ENCODE measurements at places on chromosomes 2 and 18. TPM values are rescaled to one million over a fixed set of nuclear protein-coding genes. Genes with fewer than 3 reads are reported as not detected.

DNA sequence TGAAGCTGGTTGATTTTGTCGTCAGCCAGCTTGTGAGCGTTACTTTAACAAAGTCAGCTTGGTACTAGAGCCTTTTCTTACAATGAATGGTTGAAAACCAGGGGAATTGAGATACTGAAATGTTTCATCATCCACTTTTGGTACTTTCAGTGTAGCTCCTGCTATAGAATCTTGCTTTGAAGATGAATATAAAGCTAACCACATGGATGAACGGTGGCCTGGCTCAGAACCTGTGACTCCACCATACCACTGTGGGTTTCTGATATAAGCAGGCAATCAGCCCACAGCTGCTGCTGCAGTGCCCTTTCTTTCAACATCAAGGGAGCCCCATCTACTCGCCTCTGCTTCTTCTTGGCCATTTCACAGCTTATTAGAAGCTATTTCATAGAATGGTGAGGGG lies 53.2 kb upstream of the GPR45 start:
- no peak overlapping the region for H3K4me3 ChIP-seq
- H3K36me3 ChIP-seq: no peaks in the 10 kb centered on the region
- H3K4me1 ChIP-seq: no peaks in the 10 kb centered on the region
- H3K27ac ChIP-seq: no peak overlapping the region
- DNase-seq: no peak
- no peaks in the 10 kb centered on the region for H3K27me3 ChIP-seq

DNA sequence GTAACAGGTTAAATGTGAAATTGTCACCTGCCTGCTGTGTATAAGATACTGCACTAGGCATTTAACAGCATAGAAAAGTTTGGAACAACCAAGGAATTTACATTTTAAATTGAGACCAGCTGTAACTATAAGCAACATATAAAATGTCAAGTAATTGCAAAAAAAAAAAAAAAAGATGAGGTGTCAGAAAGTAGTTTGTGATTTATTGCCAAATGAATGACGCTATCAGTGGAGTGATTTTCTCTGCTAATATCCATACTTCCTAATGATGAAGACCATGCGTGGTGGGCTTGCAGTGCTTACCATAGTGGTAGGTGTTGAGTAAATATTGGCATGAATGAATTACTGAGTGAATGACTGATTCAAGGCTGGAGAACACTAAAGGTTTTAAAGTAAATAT lies 73.3 kb downstream of the OSBPL6 start:
- no peak overlapping the region for H3K4me3 ChIP-seq
- H3K36me3 ChIP-seq: no peaks in the 10 kb centered on the region
- no peaks in the 10 kb centered on the region for H3K4me1 ChIP-seq
- H3K27ac ChIP-seq: no peak overlapping the region
- H3K27me3 ChIP-seq: no peaks in the 10 kb centered on the region

DNA sequence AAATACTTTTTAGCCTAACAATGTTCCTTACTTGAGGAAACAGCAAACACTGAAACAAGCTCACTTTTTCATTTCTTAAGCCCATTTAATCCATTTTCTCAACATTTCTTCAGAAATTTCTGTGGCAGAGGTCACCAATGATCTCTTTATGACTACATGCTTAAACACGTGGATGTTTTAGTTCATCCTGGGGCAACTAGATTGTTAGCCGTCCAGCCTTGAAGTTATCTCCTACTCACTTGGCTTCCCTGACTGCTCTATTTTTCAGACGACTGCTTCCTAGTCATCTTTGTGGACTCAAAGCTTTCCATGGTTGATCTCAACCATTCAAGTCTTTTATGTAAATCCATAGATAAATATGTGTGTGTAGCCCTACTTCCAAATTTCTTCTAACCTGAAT lies 24.1 kb downstream of the CD302 start:
- no peak for DNase-seq
- no peaks in the 10 kb centered on the region for H3K27me3 ChIP-seq
- H3K27ac ChIP-seq: no peak overlapping the region
- no peaks in the 10 kb centered on the region for H3K36me3 ChIP-seq
- H3K4me3 ChIP-seq: no peak overlapping the region

- H3K4me1 ChIP-seq: peaks cover 10% of the 10 kb centered on the region
- H3K4me3 ChIP-seq: peak overlapping the region; percentile 35
- H3K36me3 ChIP-seq: no peaks in the 10 kb centered on the region
- peak overlapping the region; percentile 89 for H3K27ac ChIP-seq
Measured at GRCh38 chr18:9876867-9877654, 8.7 kb upstream of the TXNDC2 start.

DNA sequence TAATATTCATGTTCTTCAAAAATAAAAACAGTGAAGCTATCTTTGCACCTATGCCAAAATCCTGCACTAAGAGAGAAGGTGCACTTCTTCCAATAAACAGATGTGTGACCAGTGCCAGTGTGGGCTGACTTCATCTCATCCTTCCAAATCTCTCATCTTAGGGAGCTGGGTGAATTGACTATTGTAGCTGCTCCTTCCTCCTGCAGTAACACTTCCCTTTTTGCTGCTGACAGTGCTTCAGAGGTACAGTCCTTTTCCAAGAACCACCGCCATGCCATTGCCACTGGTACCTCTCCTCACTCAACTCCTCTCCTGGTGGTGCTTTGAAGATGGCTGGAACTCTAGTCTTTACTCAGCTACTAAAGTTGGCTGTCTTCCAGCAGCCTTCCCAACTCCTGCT lies 42.1 kb upstream of the ARHGAP25 start:
- no peak overlapping the region for H3K27ac ChIP-seq
- H3K36me3 ChIP-seq: no peaks in the 10 kb centered on the region

DNA sequence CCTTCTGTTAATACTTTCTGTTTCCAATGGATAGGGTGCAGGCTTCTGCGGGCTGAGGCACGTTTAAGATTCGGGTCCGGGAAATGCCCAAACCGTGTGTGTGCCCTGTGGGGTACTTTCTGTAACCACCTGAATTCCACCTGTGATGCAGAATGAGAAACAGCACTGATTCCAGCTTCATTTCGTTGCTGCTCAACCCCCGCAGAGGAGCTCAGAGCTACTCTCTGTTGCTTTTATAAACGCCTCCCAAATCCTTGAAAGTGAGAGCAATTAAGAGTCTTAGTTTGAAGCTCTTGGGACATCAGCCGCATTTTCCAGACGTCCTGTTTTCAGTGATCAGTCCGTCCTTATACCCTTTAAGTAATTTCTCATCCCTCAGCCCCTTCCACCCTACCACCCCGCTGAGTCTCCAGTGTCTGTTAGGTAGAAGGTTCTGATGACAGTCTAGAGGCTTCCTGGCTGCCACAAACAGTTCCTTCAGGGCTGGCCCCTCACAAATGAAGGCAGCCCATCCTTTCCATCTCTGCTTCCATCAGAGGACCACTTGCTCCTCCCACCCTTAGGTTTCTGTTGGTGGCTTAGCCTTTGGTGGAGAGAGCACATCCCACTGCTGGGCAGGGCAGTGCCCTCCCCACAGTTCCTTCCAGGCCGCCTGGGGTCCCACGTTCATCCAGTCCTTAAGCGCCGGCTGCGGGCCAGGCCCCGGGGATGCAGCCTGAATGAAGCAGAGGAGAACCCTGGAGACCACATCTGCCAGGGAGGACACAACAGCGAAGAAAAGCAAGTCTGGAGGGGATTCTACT lies 230.1 kb downstream of the SEPTIN10 start:
- H3K27me3 ChIP-seq: no peaks in the 10 kb centered on the region
- H3K4me1 ChIP-seq: peaks cover 13% of the 10 kb centered on the region

Gene COL4A4
- polyA plus RNA-seq: 0.76 TPM

Gene STEAP3
- polyA plus RNA-seq: 26.7 TPM

Gene LRRC30
- not detected for polyA plus RNA-seq
